Activated T-helper 1 cell treated with Interleukin-2 at 50 U/mL for 16 hours (primary cell): ENCODE measurements at places on chromosomes 13 and 19.

- DNase-seq = no peak
Measured at GRCh38 chr13:84571264-84571663, 689.0 kb upstream of the SLITRK1 start.

GRCh38 chr13:80235967-80236302, 105.0 kb downstream of the SPRY2 start:
- no peak for DNase-seq

- no peak for DNase-seq
Measured at GRCh38 chr13:45658586-45659235, 43.2 kb upstream of the ERICH6B start.

DNA sequence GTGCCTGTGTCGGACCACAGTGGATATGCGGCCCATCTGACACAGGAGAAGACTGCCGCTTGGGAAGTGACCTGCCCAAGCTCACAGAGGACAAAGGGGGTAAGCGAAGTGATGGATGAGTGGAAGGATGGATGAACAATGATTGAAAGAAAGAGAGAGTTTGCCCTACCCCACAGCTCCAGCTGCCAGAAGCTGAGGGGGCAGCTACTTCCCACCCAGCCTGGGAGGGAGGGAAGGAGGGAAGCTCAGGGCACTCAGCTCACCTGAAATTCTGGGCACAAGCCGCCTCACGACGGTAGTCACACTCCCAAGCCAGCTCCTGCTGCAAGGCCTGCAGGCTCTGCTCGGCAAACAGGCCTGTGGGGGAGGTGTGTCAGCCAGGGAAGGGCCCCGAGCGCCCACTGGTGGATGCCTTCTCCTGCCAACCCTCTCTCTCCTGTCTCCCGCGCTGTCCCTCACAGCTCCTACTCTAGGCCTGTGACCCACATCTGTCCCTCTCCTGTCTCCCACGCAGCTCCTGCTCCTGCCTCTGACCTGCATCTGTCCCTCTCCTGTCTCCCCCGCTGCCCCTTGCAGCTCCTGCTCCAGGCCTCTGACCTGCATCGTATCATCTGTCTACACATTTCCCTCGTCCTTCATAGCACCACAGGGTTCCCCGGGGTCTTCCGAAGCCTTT, 12.0 kb upstream of the NUMBL start:
- DNase-seq = no peak

DNA sequence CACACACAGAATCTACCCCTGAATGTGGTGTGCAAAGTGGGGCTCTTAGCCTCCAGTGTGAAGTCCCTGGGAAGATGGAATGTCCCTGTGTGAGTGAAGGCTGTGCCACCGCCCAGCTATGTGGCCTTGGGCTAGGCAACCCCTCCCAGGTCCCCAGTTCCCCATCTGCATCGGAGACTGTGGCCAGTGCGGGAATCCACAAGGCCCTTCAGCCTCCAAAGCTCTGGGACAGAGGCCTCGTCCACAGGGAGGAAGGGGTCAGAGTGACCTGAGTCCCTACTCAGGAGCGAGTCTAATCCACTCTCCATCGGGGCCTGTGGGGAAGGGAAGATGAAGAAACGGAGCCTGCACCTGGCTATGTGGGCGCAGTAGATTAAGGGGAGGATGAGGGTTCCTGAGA, 19.3 kb upstream of the KIR3DL3 start:
- DNase-seq = no peak

DNA sequence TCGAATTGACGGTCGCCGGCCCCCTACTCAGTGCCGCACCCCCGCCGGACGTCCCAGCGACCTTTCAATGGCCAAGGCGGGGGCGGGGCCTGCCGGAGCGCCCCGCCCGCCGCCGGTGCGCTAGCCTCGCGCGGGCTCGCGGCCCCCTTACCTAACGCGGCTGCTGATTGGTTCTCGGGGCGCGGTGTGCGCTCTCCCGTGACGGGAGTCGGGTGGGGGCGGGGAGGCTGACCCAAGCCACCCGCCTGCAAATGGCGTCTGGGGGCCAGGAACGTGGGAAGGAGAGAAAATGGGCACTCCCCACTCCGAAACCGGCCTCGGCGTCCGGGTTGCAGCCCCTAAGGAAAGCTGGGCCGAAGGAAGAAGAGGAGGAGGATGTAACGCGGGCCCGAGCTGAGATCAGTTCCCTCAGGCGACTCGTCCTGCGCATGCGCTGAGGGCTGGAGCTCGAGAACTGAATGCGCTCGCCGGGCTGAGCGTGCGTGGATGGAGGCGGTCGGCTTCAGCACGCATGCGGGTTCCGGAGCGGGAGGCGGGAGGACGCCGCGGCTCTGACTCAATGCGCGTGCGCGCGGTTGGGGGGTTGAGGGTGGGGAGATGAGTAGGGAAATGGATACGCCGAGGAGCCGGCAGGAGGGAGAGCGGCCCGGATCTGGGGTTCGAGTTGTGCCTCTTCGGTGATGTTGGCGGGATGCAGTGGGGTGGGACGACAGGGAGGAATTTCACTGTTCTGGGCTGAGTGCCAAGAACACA, at the start of gene SMG9:
Gene SMG9, minus strand, starts transcription at position 460 of the 753 bp plus-strand sequence. CDS start 4,221 bp downstream, outside the sequence.
- DNase-seq = peak; percentile 99

DNA sequence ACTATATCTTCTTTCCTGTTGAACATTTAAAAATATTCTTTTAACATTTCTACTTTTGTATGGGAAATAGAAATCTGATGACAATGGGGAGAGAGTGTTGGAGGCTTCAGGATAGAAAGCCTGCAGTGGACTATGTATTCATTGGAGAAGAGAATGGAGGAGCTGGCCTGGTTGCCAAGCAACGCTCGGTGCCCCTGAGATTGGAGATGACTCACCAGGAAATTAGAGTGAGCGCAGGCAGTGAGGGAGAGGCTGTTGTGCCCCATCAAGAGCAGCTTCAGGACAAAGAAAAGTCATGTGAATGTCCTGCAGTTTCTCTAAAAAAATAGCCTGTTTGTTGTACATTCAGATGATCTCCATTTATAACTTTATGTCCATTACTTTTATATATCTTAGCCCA, 48.7 kb upstream of the ZNF835 start:
- DNase-seq = no peak

DNA sequence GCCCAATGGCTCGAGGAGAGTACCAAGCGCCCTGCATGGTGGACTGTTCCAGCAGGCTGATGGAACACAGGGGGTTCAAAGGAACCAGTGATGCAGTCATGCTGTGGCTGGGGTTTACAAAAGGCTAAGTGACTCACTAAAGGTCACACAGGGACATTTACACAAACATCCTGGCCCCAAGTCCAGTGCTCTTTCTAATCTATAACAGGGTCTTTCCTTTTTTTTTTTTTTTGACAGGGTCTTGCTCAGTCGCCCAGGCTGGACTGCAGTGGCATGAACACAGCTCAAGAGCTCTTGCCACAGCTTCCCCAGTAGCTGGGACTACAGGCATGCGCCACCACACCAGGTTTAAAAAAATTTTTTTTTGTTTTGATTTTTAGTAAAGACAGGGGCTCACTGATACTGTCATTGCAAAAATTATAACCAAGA, 2.8 kb upstream of the SLC25A15 start:
- DNase-seq = no peak

GRCh38 chr13:23629566-23630272, 59.5 kb downstream of the TNFRSF19 start:
- DNase-seq = no peak

DNA sequence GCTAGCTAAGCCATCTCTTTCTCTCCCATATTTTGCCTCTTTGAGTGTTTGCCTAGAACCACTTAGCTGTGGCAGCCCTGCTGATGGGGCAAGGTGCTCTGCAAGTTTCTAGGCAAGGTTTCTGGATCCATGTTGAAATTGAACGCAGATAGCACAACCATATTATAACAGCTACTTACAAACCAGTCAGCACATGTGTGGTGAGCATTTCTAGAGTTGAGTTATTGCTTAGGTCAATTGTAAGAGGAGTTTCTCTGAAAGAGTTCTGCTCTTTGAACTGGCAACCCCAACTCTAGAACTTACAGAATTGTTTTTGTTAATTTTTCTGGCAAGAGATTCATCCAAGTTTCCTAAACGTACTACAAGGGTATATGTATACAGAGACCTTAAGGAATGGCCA, 103.3 kb downstream of the GGACT start:
- DNase-seq = no peak

- DNase-seq = no peak
Measured at GRCh38 chr13:61960981-61961380, 545.3 kb upstream of the PCDH20 start.

- DNase-seq = no peak
Measured at GRCh38 chr19:55092423-55093318, 17.0 kb downstream of the EPS8L1 start.

DNA sequence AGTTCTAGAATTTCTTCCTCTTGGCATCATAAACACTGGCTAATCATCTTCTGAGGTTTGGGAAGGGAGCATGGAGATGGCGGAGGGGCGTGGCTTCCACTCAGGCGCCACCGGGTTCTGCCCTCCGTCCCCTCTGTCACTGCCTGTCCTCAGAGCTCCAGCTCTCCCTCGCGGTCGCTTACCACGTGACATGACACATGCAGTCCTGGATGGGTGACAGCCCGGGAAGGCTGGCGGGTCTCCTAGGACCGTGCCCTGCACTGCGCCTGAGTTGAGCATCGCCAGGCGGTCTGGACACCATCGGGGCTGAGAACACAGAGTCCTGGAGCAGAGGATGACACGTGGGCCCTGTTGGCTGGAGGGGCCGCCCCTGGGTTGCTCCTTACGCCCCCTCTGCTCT, 123.3 kb downstream of the RAB20 start:
- DNase-seq = no peak

DNA sequence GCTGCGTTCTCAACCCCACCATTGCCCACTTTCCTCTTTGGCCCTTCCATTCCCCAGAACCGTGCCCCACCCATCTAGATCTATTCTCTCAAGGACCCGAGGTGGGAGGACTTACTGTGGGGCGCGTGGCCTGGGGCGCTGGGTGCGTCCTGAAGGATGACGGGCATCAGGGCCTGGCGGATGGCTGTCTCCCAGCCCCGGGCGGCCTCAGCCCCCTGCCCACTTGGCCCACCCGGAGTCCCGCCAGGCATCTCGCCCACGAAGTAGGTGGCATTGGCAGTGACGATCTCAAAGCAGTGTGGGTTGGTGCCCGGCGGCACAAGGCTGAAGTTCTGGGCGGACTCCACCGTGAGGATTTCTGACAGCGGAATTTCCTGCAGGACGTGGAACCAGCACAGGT, 23.2 kb downstream of the PRKD2 start:
- DNase-seq = no peak

DNA sequence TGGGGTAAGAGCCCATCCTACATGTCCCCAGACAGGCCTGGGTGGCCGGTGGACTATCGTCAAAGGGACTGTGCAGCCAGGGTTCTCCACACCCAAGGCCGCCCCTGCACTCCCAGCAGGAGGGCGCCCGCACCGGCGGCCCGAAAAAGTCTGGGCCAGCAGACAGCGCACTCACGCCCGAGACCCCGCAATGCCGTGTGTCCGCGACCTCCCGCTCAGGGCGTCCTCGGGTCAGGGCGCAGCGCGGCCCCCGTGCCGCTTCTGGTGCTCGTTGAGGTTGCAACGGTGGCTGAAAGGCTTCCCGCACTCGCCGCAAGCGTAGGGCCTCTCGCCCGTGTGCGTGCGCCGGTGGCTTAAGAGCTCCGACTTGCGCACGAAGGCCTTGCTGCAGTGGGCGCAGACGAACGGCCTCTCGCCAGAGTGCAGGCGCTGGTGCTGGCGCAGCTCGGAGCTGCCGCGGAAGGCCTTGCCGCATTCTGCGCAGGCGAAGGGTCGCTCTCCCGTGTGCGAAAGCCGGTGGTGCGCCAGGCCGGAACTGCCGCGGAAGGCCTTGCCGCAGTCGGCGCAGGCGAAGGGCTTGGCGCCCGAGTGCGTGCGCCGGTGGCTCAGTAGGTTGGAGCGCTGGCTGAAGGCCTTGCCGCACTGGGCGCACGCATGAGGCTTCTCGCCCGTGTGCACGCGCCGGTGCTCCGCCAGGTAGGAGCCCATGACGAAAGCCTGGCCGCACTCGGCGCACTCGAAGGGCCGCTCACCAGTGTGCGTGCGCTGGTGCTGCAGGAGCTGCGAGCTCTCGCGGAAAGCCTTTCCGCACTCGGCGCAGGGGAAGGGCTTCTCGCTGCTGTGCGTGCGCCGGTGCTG, 2.8 kb upstream of the A1BG start:
- DNase-seq = no peak

DNA sequence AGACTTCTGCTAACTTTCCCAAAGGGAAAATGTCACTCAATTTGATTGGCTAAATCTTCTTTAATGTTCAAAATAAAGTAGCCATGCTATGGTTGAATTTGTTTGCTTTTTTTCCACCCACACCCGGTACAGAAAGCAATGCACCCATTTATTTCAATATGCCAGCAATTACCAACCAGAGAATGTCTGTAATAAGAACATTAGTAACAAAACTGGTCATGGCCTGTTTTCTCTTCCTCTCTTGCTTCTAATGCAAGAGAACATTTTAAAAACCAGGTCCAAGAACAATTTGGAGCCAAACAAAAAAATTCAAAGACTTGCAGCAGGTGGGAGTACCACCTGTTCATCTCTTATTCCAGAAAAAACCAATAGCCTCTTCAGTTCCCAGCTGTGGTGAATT, 1108.8 kb upstream of the PCDH20 start:
- no peak for DNase-seq

DNA sequence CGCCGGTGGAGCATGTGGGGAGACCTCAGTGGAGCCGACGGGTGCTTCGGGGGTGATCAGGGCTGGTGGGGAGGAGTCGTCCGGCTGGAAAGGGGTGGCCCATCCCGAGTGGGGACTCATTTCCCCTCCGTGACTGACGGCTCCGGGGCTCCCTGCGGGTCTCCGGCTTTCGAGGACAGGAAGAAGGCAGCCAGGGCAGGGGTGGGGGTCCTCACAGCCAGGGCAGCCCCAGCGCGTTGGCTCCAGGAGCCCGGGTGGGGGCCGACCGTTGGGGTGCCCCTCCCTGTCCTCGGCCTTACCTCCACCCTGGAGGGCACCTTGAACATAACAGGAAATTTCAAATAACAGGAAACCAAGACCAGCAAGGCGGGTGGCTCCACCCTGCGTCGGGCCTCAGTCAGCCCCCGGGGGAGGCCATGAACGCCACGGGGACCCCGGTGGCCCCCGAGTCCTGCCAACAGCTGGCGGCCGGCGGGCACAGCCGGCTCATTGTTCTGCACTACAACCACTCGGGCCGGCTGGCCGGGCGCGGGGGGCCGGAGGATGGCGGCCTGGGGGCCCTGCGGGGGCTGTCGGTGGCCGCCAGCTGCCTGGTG, at the start of gene S1PR4:
Gene S1PR4, plus strand, starts transcription at position 393 of the 596 bp plus-strand sequence. Its CDS starts 24 bp downstream, at position 417.
- DNase-seq = peak; percentile 68

GRCh38 chr13:103033999-103034398, 32.2 kb downstream of the SLC10A2 start:
- no peak for DNase-seq

DNA sequence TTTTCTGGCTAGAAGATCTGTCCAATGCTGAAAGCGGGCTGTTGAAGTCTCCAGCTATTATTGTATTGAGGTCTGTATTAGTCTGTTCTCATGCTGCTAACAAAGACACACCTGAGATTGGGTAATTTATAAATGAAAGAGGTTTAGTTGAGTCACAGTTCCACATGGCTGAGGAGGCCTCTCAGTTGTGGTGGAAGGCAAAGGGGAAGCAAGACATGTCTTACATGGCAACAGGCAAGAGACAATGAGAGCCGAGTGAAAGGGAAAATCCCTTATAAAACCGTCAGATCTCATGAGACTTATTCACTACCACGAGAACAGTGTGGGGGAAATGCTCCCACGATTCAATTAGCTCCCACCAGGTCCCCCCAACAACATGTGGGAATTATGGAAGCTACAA, 980.4 kb downstream of the SLITRK5 start:
- DNase-seq = no peak

GRCh38 chr19:2055931-2056836, 5.1 kb upstream of the MKNK2 start:
- no peak for DNase-seq

- no peak for DNase-seq
Measured at GRCh38 chr13:30002577-30002976, 152.2 kb upstream of the UBL3 start.
